Gastroesophageal sphincter (tissue), 4 donors: ENCODE measurements at places on chromosomes 7 and 10. TPM values are rescaled to one million over a fixed set of nuclear protein-coding genes. Genes with fewer than 3 reads are reported as not detected.

DNA sequence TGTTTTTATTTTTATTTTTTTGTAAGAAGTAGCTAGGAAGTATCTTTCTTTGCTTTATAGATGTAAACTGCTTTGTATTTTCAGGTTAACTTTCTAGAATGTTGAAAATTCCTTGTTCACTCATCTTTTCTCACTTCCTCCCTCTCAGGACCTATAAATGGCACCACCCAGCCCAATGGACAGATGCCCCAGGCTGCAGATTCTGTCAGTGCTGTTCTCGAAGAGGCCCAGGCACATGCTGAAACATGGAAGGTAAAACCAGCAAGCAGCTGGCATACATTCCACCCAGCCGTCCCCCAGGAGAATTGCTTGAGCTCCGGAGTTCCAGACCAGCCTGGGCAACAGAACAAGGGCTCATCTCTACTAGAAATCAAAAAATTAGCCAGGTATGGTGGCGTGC, 47.1 kb upstream of the PDSS1 start:
- ATAC-seq, result no peak

DNA sequence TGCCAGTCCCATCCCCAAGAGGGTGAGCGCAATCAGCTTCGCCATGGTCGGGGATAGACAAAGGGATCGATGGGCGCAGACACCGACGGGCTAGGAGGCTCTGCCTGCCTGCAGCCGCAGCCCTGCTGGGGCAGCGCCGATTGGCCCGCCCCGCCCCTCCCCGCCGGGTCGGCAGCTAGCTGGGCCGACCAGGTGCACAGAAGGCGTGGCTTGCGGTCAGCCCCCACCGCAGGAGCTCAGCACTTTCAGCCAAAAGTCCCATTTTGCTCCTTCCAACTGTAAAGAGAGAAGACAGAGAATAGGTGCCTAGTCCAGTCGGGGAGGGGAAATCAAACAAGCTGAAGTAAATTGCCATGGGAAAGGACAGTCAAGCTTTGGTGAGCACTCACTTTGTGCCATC, at the start of gene PON1:
TSS of gene PON1 (minus strand) at position 102 of the 400 bp plus-strand sequence. CDS start at position 45, 57 bp downstream.
- ATAC-seq, result no peak

DNA sequence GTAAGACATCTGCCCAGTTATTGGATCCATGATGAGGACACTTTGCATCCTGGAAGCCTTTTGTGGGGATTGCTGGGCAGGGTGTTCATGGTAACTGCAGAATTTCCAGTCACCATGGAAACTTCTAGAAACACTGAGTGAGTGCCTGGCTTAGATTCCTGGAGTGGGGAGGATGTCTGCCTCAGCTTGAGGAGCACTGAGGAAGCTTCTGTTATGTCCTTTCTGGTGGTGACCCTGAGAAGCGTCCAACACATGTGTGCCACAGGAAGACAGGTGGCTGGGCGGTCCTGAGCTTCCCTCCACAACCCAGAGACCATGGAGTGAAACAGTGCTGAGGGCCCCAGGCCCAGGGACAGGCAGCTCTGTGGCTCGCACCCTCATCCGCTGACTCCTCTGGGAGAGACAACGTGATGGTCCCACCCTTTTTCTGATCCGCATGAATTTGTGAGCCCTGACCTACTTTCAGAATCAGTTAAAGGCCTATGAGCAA, 191.8 kb upstream of the CXCL12 start:
- peak; percentile 13 for ATAC-seq

- ATAC-seq, result no peak
These were observed 110.8 kb downstream of the ARHGAP22 start for GRCh38 chr10:48494073-48494472.

GRCh38 chr7:120799813-120800475, 58.0 kb downstream of the TSPAN12 start:
- no peak for ATAC-seq

DNA sequence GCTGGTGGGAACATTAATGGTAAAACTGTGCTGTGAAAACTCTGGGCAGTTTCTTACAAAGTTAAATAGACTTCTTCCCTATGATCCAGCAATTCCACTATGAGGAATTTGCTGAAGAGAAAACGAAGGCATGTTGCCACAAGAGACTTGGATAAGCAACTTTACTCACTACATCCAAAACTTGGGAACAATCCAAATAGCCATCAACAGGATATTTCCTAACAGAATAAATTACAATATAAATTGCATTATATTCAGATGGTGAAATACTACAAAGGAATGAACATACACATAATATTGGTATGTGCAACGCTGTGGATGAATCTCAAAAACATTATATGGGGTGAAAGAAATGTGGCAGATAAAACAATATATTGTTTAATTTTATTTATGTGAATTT, 21.4 kb upstream of the MKI67 start:
- ATAC-seq, result no peak

DNA sequence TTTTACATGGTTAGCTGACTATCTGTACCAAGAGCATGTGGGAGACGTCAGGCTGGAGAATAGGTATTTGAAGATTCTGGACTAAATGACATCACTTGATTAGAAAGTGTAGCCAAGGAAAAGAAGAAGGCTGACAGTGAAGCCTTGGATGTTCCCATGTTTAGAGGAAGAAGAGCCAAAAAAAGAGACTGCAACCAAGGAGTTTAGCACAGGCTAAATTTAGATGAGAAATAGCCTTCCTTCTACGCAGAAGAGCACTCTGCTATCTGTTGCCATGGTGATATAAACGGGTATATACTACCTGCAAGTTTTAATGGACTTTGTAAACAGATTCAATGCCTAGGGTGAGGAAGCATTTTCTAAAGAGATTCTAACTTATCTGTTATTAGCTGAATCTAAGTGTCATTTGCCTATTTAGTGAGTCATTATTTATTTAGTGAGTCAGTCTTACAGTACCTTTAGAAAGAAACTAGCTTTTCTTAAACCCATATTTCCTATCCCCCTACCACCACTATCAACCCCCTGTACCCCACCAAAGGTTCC, 69.8 kb downstream of the CDK6 start:
- peak; percentile 75 for ATAC-seq

DNA sequence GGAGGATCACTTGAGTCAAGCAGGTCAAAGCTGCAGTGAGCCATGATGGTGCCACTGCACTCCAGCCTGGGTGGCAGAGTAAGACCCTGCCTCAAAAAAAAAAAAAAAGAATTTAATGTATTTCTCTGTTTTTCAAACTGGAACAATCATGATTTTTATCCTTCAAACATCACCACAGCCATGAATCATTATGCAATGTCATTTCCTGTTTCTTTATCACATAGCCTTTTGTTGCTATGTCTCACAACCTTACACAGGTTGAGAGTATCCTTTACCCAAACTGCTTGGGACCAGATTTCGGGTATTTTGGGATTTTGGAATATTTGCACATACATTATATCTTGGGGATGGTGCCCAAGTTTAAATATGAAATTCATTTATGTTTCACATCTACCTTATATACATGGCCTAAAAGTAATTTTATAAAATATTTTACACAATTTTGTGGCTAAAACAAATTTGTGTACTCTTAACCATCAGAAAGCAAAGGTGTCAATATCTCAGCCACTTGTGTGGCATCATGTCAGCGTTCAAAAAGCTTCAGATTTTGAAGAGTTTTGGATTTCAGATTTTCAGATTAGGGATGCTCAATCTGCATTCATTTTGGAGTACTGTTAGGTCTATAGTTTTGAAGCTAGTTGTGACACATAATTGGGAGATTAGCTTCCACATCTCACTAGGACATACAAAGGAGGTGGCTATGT, 8.2 kb downstream of the NT5C3A start:
- ATAC-seq, result no peak

- no peak for ATAC-seq
These were observed 126.6 kb downstream of the PTPN20 start for GRCh38 chr10:47037654-47038425.

DNA sequence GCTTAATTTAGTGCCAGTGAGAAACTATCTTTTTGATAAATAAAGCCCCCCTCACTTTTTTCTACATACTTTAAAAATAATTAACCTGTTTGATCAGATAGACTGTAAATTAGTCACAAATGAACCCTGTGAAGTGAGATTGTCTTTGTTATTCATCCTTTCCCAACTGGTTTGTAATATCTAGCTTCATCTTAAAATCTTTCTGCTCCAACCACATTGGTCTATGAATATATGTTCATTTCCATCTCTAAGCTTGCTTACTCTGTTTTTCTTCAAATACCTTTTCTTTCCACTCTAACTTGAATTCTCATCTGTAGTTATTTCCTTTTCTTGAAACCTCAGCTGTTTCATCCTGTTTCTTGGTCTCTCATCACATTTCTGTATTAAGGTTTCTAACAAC, 12.1 kb downstream of the MARCHF5 start:
- no peak for ATAC-seq

VGF gene
- not detected for total RNA-seq

MCM10 gene
- total RNA-seq, result 0.08 TPM

AKR1C1 gene
- total RNA-seq, result 279 TPM
